ENCODE measurements at places on chromosomes 4 and X.

DNA sequence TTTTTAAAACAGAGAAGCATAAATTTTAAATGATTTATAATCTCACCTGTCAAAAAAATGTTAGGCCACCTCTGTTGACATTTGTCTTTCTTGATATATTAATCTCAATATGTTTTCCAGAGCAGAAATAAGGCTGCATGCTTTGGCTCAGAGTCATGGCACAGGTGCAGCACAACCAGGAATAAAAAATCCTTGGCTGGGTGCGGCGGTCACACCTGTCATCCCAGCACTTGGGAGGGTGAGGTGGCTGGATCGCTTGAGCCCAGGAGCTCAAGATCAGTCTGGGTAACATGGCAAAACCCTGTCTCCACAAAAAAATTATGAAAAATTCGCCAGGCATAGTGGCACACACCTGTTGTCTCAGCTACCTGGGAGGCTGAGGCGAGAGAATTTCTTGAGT is 18.1 kb downstream of the CPLX1 start:
- DNase-seq, result no peak

GRCh38 chrX:98111684-98112083 is 1228.0 kb downstream of the RPA4 start:
- DNase-seq, result no peak

DNA sequence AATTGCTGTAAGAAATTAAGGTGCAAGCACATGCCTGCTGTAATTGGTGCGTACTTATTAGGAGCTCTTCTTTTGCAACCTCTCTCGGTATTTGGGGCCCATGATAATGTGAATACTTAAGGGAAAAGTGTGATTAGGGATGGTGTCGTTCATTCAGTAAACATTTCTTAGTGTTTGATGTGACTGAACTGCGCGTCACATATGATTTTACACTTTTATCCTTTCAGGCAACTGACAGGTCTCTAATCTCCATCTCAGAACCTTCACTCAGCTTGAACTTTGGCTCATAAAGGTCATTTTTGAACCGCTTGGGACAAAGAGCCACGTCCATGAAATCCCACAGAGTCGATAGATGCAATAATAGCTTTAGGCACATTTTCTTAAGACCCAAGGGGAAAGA is 612.1 kb upstream of the PITX2 start:
- DNase-seq, result no peak

GRCh38 chrX:2495595-2495994 is 5.2 kb downstream of the DHRSX start:
- DNase-seq, result no peak

GRCh38 chr4:86608757-86609375 is 14.8 kb downstream of the PTPN13 start:
- DNase-seq, result no peak

- no peak for DNase-seq
Observed at GRCh38 chrX:38919202-38919601, 117.9 kb downstream of the MID1IP1 start.

- no peak for DNase-seq
Observed at GRCh38 chr4:34771632-34772031, 1472.7 kb downstream of the ARAP2 start.

DNA sequence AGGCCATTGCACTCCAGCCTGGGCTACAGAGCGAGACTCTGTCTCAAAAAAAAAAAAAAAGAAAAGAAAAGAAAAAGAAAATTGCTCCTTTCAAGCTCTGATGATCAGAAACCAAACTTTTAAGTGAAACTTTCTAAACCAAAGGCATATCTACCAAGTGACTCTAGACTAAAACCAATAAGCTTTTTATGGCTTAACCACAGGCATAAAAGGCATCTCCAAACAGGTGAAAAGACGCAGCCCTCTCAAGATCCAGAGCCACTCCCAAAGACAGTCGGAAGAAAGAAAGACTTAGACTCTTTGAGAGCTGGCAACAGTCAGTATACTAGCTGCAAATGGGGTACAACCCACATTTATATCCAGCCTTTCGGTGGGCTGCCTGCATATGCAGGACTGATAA is 117.1 kb upstream of the AP1S2 start:
- DNase-seq, result no peak

GRCh38 chrX:24657671-24658386 is 10.7 kb upstream of the PCYT1B start:
- DNase-seq, result no peak

DNA sequence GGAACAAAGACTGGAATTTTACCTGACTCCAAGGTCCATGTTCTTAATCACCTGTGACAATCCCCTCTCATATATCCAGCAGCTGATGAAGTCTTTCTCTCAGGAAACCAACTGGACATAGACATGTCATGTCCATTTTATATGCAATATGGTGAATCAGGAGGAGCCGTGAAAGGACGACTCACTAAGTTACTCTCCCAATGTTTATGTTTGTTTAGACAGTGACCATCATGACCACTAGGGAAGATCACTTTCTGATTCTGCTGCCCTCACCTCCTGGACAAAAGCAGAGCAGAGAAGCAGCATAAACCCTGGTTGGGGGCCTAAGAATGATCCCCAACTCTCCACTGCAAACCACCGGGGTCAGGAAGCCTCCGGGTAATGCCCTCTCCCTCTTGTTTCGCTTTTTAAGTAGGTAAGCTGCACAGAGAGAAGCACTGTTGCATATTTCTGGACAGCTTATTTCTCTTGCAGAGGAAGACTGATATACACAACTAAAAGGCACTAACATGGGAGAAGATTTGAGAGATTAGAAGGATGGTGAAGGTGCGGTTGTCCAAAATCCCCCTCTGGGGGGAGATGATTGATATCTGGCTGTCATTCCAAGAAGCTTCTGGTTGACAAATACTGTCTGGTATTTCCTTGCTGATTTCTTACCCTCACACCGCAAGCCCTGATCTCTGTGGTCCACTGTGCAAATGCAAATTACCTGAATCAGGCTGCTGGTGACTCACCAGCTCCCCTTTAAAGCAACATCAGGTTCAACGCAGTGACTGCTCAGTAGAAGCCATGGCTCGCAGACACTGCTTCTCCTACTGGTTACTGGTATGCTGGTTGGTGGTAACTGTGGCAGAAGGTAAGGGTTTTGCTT is at the start of gene ODAPH:
Gene ODAPH (plus strand): TSS at position 773 of the 871 bp plus-strand sequence. CDS start 17 bp downstream, at position 790.
- peak; percentile 13 for DNase-seq

GRCh38 chr4:42050516-42051249 is 60.4 kb downstream of the SLC30A9 start:
- DNase-seq, result no peak

DNA sequence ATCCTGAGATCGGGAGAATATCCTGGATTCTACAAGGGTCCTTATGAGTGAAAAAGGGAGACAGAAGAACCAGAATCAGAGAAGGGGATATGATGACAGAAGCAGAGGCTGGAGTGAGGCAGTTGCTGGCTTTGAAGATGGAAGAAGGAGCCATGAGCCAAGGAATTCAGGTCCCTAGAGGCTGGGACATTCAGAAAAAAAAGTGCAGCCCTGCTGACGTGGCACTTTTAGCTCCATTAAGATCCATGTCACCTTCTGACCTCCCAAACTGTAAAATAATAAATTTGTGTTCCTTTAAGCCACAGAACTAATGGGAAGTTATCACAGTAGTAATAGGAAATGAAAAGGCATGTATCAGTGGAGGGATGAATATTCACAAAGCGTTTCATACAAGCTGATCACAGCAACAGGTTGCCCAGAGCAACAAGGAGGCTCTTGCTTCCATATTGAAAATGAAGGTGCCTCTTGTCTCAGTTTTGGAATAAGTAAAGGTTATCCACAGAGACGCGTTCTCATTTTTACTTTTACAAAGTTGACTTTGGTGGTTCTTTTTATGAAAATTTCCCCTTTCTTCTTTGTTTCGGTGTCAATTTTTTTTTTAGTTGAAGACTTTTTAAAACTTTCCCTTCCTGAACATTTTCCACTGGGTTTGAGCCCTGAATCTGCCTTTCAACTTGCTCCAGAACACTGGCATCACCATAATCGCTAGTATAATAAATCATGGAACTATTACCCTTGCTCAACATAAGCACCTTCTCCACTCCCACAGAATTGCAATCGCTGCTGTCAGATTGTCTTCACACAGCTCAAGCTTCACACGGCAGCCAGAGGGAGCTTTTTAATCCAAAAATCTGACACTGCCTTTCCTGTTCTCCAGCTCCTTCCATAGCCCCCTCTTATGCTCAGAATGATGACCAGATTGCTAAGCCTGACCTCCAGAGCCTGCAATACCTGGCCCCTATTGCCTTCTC is 127.6 kb upstream of the RBPJ start:
- peak; percentile 32 for DNase-seq

DNA sequence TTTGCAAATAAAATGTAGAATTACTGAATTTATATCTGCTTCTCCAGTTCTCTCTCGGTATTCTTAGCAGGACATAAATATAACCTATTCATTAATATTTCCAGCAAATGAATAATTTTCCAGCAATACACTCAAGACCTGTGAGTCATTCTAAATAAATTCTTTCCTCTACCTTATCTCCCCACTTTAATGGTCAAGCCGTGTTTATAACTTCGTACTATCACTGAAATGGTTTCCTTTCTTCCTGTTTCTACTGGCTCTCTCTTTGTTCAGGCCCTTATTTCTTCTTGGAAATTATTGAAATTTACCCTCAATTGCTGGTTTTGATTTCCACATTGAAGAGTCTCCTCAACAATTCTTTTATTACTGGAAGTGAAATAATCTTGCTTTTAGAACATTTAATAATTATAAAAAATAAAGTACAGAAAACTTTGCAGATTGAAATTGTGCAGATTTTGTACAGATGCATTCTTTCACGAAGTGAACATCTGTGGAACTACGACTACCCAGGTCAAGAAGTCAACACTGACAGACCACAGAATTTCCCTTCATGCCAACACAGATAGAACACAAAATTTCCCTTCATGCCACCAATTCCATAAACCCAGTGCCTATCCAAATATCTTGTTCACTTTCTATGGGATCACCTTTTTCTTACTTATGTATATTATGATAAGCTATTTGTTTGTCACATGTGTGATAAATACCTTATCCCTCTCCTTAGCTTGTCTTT is 205.7 kb downstream of the FAT4 start:
- no peak for DNase-seq

GRCh38 chrX:38627683-38628082 is 66.3 kb downstream of the TSPAN7 start:
- DNase-seq, result peak; percentile 17

- DNase-seq, result no peak
Observed at GRCh38 chr4:32396507-32397070, 1676.4 kb downstream of the PCDH7 start.

GRCh38 chr4:2794486-2795299 is 1.8 kb downstream of the SH3BP2 start:
- no peak for DNase-seq

GRCh38 chrX:150767475-150768131 is 74.4 kb downstream of the MTMR1 start:
- DNase-seq, result no peak

GRCh38 chrX:68059469-68059868 is 373.8 kb downstream of the OPHN1 start:
- no peak for DNase-seq

- peak; percentile 6 for DNase-seq
Observed at GRCh38 chrX:37825215-37825842, 22.0 kb downstream of the DYNLT3 start.

DNA sequence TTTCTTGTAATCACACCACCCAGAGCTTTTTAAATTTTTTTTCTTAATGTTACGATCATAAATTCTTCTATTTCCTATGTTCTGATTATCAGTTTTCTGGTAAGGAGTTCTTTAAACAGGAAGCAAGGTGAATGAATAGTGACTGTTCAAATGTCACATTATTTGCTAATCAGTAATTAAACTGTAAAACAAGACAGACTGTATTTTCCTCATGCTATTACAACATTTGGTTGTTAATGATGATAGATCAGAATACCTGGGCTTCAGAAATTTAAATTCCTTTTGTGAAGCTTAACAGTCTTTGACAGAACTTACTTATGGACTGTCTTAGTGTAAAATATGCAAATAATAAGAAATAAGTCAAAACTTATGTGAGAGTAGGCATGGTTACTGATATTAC is 41.4 kb downstream of the CLCN3 start:
- no peak for DNase-seq

DNA sequence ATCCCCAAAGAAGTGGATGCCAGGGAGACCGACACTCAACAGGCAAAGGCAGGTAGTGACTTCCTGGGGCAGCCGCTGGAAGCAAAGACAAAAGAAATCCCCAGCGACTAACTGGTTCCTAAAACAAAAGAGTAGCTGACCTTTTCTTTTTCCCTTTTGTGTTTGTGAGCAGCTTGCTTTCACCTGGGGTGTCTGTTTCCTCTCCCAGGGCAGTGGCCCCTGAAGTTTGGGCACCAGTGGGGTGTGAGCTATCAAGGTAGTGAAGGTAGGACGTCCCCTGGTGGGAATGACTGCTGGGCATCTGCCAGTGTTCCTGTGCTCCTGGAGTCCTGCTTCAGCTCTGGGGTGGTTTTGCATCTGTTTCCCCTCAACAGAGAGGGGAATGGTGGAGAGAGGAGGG is 41.6 kb upstream of the STIM2 start:
- no peak for DNase-seq

DNA sequence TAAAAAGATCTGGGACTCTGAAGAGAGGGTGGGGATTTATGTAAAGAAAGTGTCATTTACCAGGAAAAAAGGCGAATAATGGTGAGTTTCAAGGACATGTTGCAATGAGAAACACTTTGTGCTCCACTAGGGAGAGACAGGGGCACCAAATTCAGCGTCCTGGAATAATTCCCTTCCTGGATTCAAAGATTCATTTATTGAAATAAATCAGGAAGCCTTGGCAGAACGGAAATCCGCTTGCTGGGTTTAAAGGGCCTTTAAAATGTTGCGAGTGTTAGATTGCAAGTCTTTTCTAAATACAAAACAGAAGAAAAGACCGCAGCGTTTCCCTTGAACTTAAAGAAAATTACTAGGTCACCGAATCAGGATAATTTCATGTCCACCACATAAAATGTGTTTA is 3.8 kb upstream of the ZIC3 start:
- no peak for DNase-seq

GRCh38 chr4:189098932-189099696 is 841.6 kb upstream of the FRG1 start:
- DNase-seq, result no peak

- DNase-seq, result no peak
Observed at GRCh38 chrX:1519022-1519497, 17.9 kb downstream of the P2RY8 start.

DNA sequence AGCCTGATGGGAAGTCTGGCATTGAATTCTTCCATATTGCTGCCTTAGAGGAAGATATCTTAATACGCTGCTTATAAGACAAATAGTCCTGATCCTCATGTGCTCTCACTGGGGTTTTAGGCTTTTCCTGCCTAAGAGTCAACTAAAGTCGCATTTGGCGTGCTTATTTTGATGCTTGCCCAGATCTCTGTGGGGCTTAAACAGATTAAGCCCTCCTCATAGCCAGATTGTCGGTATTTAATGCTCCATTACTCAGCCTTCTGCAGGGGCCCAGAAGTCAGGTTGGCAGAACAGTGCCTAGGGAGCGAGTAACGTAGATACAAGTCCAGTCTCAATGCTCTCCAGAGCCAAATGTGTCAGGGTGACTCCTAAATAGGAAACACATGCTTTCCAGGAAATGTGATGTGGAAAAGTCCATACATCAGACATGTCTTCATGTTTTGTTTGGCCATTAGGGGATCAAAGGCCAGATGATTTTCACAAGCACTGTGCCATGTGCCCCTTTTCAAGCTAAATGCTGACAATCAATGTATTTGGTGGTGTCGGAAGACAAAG is 262.8 kb downstream of the PRDM5 start:
- no peak for DNase-seq

- DNase-seq, result no peak
Observed at GRCh38 chr4:83012200-83012686, 1.6 kb upstream of the LIN54 start.

Data from stimulated activated CD4-positive, alpha-beta T cell treated with anti-CD3 and anti-CD28 coated beads, Interleukin-12 subunit alpha, Interleukin-12 subunit beta, amount 100 ng/mL, for 48 hours (primary cell).